SW480 (cell line): ENCODE measurements at places on chromosomes 6 and 20.

GRCh38 chr6:158408552-158409130 is 96.4 kb downstream of the TULP4 start:
- DNase-seq: no peak

GRCh38 chr6:138403324-138403800 is 661 bp upstream of the HEBP2 start:
- peak; percentile 28 for DNase-seq

GRCh38 chr6:111724039-111724438 is 118.4 kb upstream of the TRAF3IP2 start:
- DNase-seq: no peak

DNA sequence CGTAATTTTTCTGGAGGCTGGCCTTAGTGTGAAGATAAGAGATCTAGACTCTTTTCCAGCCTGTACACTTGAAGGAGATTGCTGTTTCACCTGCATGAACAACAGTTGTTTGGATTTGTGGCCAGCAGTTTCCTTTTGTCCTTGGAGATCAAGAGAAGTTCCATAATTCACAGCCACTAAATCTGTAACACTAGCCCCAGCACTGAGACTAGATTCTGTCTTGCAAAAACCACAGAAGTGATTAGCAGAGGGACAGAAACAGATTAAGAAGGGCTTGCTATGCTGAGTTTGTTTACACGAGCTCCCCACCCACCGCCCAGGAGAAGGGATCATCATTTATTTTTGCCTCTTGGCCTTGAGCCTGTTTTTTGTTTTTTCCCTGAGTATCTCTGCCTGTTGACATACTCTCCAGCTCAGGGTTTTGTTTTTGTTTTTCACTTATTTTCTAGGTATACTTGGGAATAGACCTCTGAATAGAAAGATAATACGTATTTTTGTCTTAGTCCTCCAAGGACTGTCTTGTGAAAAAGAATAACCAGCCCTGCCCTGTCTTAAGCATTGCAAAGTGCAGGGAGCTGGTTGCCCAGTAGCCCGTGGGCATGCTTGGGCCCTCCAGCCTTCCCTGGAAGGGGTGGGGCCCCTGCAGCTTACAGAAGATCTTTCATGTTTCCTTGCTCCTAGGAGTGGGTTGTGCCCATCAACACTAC is 93.1 kb upstream of the SOX4 start:
- no peak for DNase-seq

GRCh38 chr6:130833569-130833968 is 6.4 kb downstream of the SMLR1 start:
- DNase-seq: no peak

DNA sequence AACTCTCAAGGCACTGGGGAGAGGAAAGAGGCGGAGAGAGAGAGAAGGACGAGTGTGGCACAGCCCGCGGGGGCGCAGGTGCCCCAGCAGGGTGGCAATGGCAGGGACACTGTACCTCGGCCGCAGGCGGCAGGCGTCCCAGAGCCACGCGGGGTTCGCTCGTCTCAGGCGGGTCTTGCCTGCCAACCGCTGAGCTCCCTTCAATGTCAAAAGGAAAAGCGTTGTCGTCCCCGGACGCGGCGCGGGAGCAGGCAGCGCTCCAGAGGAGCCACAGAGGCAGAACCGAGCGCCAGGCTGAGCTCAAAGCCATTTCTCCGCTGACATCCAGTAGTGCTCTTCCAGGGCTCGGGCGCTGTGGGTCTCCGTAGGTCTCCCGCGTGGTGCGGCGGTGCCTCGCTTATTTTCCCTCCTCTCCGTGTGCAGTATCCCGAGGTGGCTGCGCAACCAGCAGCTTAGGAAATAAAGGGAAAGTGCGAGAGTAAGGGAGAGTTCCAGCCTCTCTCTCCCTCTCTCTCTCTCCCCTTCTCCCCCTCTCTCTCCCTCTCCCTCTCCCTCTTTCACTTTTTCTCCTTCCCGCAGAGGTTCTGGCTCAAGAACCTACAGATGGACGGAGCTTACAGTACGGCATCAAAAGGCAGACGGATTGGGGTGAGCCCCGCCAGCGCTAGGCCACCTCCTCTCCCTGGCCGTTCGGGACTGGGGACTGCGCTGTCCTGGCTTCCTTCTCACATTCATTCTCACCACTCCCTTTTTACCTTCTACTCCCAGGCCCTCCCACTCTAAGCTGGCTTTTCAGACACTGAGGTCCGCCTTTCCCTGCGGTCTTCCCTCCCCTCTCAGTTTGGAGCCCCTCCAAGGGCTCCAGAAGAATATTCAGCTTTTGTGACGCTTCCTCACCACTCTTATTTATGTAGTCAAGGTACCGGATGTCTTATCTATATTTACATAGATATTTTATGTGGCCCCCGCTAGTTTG is at the start of gene LAMA4:
Gene LAMA4, minus strand, starts transcription at position 727 of the 976 bp plus-strand sequence. Its CDS starts 417 bp downstream, at position 310.
- peak; percentile 33 for DNase-seq

GRCh38 chr6:148926478-148926877 is 179.6 kb downstream of the UST start:
- no peak for DNase-seq

DNA sequence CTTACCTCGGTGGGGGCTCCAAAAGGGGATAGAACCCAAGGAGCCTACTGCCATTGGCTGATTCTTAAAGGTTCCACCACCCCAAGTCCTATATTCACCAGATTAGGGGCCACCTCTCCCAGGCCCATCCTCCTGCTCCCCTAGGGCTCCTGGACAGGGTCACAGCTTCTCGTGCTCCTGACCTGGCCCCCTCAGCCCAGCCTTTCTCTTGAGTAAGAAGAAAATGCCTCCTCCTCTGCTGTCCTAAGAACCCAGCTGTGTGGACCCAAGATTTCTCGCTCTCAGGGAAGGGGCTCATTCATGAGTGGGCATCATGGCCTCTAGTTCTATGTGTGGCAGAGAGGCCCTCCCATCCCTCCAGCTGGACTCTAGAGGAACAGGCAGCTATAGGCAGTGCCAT is 16.6 kb downstream of the HLA-DPB1 start:
- no peak for DNase-seq
